Mammary microvascular endothelial cell (primary cell): ENCODE measurements at places on chromosomes 6 and 20. TPM values are rescaled to one million over a fixed set of nuclear protein-coding genes. Genes with fewer than 3 reads are reported as not detected.

RIPOR2 gene
- 0.33 and 1.0 TPM in 2 replicates for total RNA-seq

NKX2-4 gene
- total RNA-seq, result not detected in 2 replicates

MCCD1 gene
- total RNA-seq, result not detected in 2 replicates

SPATS1 gene
- not detected in 2 replicates for total RNA-seq

SLC22A16 gene
- total RNA-seq, result 1.6 TPM in 1 of 2 replicates, not detected in the other

STX11 gene
- total RNA-seq, result 20.9 and 26.5 TPM in 2 replicates

SRSF12 gene
- 0.10 and 0.13 TPM in 2 replicates for total RNA-seq

MRPL18 gene
- 96.7 and 140 TPM in 2 replicates for total RNA-seq

PARD6B gene
- total RNA-seq, result under 0.01 and 0.13 TPM in 2 replicates

RGL2 gene
- total RNA-seq, result 49.4 and 55.9 TPM in 2 replicates

DEFB132 gene
- total RNA-seq, result not detected in 2 replicates

ITPR3 gene
- 82.5 and 94.1 TPM in 2 replicates for total RNA-seq

IP6K3 gene
- total RNA-seq, result not detected in 2 replicates

HLA-G gene
- not detected in 2 replicates for total RNA-seq

FABP7 gene
- not detected in 2 replicates for total RNA-seq

IRAK1BP1 gene
- total RNA-seq, result 2.2 and 3.3 TPM in 2 replicates

MCUR1 gene
- total RNA-seq, result 9.1 and 13.0 TPM in 2 replicates

DEFB127 gene
- total RNA-seq, result not detected in 2 replicates

TGM2 gene
- 1,162 and 1,324 TPM in 2 replicates for total RNA-seq

EPB41L1 gene
- 3.1 and 8.2 TPM in 2 replicates for total RNA-seq

PI3 gene
- total RNA-seq, result not detected in 2 replicates

RPL7L1 gene
- 136 and 160 TPM in 2 replicates for total RNA-seq

MLIP gene
- total RNA-seq, result 6.0 and 6.1 TPM in 2 replicates

TRIM15 gene
- not detected in 2 replicates for total RNA-seq

HFE gene
- 3.1 and 5.4 TPM in 2 replicates for total RNA-seq

TINAG gene
- not detected in 2 replicates for total RNA-seq

PROCR gene
- 206 and 215 TPM in 2 replicates for total RNA-seq

SMOC2 gene
- not detected in 2 replicates for total RNA-seq

RIPPLY2 gene
- total RNA-seq, result not detected in 2 replicates

MAD2L1BP gene
- total RNA-seq, result 55.9 and 58.4 TPM in 2 replicates

GPR63 gene
- under 0.01 TPM in 1 of 2 replicates, not detected in the other for total RNA-seq

TNFRSF21 gene
- 34.2 and 35.6 TPM in 2 replicates for total RNA-seq

NEURL2 gene
- 2.2 and 2.3 TPM in 2 replicates for total RNA-seq

OR2H2 gene
- not detected in 2 replicates for total RNA-seq

TAAR2 gene
- total RNA-seq, result not detected in 2 replicates

TSBP1 gene
- total RNA-seq, result not detected in 2 replicates

SLC4A11 gene
- total RNA-seq, result 3.1 TPM in 2 replicates

SUMO4 gene
- 1.4 TPM in 1 of 2 replicates, not detected in the other for total RNA-seq

ADGRF1 gene
- 0.60 TPM in 1 of 2 replicates, not detected in the other for total RNA-seq
